ENCODE measurements at places on chromosomes 12 and 14.

DNA sequence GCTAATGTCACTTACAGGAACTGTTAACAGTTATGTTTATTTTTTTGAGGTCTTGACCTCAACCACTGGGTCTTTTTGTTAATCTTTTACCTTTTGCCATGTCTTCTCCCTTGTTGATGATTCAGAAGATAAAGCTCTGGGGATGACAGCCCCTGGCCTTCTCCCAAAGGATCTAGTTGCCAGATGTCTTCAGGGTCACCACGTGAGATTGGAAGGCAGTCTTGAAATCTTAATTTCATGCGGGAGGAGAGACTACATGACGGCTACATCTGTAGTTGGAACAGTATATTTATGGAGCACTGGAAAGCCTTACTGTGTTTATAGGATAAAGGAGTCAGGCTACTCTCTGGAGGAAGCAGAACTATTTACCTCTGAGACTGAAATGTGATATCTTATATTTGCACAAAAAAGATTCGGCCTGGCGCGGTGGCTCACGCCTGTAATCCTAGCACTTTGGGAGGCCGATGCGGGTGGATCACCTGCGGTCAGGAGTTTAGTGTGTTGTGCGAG is 5.6 kb downstream of the MLEC start:
- DNase-seq: no peak

GRCh38 chr12:53677800-53678148 is 1.9 kb upstream of the ATP5MC2 start:
- DNase-seq: peak; percentile 33

DNA sequence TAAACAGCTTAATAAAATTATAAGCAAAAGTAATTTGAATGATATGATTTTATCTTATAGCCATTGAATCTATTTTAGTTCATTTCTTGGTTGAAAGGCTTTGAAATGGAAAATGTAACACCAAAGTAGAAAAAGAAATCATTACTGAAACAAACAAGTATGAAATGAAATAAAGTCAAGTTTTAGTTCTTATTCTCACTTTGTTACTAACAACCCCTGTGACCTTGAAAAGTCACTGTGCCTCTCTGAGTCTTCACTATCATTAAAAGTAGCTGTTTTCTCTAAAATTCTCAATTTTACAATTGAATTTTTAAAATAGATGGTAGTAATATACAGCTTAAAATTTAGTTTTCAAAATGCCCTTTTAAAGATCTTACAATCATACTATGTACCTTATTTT is 32.4 kb upstream of the SLC17A8 start:
- DNase-seq: no peak

DNA sequence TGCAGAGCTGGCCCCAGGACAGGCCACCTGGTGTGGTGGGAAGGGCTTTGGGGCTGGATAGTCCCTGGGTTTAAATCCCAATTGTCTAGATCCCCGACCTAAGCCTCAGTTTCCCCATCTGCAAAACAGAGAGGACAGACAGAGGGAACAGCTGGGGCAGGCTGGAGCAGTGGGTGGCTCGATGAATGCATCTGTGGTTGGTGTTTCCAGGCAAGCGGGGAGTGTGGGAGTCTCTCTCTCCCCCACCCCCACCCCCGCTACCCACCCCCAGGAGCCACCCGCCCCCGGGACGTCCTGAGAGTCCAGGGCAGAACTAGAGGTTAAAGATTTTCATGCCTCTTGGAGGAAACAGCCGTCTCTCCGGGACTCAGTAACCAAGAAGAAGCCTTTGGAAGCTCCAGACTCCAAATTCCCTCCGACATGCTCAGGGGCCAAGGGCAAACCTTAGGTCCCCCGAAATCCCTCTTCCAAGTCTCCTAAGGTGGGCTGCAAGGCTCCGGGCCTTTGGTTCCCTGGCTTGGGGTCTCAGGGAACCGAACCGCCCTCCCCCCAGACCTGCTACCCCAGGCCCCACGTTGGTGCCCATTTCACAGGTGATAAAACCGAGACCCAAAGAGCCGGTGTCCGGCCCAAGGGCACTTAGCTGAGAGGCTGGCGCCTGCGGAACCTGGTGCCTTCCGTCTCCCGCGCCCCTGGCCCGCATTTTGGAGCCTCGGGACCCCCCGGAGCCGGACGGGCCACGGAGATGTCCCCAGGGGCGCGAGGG is 474 bp downstream of the TRPV4 start:
- no peak for DNase-seq

GRCh38 chr14:71498212-71498611 is 434.0 kb upstream of the RGS6 start:
- peak; percentile 37 for DNase-seq

GRCh38 chr12:55654511-55655214 is 18.0 kb downstream of the OR10P1 start:
- no peak for DNase-seq

DNA sequence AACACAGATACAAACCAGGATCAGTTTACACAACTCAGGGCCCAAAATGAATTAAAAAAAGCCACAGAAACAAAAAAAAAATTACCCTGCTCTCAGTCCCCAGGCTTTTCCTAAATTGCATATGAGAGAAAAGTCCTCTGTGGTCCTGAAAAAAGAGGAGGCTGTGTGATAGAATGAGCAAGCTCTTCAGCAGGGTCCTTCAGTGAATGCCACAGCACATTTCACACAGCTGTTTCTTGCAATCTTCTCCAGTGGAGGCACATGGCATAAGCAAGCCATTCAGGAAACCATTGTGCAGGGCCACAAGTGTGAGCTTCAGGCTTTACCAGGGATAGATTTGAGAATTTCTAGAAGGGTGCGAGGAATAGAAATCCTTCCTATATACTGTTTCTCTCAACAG is 168.5 kb downstream of the PPM1H start:
- no peak for DNase-seq

DNA sequence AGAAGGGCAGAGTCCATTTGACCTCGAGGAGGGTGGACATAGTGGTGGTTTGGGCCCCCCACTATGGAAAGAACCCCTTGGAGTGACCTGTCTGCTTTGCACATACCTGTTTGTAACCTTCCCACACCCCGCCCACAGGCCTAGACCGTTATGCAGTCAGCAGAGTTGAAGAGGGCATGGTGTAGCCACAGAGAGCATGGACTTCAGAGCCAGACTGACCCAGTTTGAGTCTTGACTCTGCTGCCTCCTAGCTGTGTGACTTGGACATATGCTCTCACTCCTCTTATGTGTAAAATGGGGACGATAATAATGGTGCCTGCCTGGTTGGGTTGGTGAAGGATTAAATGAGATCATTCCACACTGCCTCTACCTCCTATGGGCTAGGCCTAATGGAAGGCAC is 40.9 kb upstream of the NOS1 start:
- no peak for DNase-seq

DNA sequence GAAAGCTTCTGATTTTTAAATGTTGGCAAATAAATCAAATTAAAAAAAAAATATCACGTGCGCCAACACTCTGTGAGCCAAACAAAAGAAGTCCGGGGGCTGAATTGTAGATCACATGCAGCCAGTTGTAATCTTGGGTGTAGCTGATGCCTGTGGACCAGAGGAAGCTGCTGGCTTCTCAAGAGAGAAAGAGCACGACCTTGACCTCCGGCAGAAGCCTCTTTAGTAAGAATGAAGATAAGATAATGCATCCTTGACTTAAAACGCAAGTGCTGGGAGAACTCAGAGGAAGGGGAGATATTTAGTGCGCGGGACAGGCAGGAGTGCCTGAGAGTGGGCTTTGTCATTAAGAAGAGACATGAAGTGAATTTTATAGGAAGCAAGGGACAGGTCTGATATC is 162.8 kb upstream of the TBX3 start:
- DNase-seq: no peak

DNA sequence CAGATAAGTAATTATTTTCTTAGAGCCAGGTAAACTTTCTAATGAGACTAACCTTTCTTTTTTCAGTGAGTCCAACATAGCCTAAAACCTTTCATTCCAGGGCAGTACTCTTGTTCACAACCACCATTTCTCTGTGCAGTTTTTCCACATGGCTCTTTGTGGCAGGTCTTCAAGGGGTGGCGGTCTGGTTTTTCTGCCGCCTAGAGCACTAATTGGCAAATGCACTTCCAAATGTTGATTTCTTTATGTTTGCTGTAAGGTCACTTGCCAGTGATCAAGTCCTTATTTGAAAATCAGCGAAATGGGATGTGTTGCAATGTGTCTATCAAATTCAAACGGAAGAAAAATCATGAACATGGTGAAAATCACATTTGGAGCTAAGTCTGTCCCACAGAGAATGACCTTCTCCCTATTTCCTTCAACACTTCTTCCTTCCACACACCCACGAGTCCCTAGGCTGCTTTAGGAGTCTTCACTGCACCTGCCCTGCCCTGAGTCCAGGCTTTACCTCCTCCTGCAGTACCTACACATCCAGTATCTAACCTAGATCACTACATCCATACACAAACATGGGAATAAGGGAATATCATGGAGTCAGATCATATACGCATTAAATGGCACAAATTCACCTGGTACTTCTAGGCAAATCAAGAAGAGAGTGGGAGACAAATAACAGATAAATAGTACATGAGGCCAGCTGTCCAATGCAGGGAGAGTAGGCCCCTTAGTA is 1.9 kb downstream of the SRGAP1 start:
- no peak for DNase-seq

DNA sequence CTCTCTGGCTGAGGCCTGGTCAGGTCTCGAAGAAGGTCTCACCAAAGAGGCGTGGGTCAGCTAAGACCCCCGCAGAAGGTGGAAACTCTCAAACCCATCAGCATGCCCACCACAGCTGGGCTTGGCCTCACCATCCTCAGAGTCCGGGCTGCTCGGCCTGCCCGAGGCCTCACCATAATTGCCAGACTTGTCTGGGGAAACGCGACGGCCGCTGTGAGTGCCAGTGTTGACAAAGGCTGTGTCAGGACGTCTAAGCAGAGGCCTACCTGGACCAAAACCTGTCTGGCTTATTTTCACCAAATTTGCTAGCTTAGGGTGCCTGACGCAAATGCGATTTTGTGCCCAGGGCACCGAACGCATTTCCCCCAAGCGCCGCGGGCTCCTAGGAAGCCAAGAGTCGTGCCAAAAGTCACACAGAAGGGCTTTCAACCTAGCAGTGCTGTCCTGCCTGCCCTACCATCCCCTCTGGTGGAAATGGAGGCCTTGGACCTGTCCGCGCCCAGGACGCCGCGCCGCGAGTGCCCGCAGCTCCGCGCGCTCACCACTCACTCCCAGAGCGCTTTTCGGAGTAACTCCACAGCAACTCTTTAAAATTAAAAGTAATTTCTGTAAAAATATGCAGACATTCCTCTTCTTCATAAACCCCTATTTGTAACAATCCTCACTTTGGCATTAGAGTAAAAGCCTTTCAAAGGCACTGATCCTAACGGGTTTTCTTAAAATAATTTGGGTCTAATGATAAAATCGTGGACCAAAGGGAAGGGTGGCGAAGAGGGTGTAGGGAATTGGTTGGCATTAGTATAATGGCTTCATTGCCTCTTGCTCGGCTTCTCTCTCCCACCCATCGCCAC is 1.2 kb upstream of the ALX1 start:
- DNase-seq: no peak

- DNase-seq: no peak
Measured at GRCh38 chr14:56745097-56745496, 65.2 kb downstream of the OTX2 start.

GRCh38 chr12:106328735-106329134 is 26.2 kb downstream of the TCP11L2 start:
- DNase-seq: no peak

DNA sequence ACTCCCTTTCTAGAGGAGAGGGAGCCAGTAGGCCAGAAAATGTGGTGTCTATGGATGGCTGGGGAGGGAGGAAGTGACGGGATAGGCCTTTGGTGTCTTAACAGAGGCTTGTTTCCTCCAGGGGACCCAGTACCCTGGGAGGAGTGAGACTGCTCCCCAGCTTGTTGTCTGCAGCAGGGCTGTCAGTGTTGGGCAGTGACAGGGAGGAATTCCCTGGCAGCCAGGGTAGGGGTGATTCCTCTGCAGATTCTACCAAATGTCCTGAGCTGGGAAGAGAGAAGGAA is 64.0 kb downstream of the GALNT16 start:
- DNase-seq: no peak

DNA sequence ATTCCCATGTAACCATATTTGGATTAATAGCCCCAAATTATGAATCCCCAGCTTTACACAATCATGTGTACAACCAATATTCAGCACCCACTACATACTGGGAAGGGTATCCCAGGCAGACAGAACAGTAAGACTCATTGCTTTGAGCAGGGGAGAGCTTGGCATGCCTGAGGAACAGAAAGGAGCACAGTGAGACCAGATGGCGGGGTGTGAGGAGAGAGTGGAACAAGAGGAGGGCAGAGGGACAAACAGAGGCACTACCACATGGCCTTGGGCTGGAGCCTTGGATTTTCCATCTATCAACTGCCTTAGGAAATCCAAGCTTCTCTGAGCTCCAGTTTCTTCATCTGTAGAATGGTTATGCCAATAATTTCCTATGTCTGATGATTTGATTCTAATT is 3.8 kb downstream of the DGKA start:
- no peak for DNase-seq
